Forelimb muscle (tissue), 1 donor: ENCODE measurements at places on chromosomes 2 and 18.
A peak's percentile ranks its signal among the peaks of the same experiment; 100 is the strongest.

DNA sequence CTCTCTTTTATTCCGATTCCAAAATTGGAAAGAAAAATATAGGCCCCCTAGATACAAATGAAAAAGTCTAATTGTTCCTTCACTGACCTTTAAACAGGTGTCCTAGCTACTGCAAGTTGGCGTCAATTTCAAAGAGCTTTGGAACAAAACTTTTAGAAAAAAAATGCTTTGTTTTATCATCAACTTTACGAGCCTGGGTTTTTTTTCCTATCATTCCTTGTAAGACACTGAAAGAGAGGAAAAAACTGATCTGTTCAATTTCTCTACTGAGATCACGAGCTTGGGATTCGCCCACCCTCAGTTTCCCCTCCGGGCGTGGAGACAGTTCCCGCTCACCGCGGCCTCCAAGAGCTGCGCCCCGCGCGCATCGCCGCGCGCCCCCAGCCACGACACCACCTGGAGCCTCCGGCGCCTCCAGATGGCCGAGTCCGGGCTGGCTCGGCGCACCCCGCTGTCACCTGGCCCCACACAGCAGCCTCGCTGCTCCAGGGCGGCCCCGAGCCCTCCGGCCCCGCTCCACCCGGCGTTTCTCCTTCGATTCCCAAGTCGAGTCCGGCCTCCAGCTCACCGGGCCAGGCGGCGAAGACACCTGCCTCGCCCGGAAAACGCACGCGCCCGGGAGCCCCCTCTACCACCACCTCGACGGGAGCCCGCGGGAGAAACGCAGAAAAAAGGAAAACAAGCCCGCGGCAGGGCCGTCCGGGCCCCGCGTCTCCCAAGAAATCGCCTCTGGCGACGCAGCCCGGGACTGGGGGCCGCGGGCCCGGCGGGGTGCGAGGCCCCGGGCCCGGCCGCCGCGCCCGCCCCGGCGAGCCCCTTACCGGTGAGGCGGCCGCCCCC, 656 bp downstream of the TBC1D8 start:
- DNase-seq, result no peak

- no peak for DNase-seq
Observed at GRCh38 chr2:105611811-105612424, 132.8 kb upstream of the NCK2 start.

DNA sequence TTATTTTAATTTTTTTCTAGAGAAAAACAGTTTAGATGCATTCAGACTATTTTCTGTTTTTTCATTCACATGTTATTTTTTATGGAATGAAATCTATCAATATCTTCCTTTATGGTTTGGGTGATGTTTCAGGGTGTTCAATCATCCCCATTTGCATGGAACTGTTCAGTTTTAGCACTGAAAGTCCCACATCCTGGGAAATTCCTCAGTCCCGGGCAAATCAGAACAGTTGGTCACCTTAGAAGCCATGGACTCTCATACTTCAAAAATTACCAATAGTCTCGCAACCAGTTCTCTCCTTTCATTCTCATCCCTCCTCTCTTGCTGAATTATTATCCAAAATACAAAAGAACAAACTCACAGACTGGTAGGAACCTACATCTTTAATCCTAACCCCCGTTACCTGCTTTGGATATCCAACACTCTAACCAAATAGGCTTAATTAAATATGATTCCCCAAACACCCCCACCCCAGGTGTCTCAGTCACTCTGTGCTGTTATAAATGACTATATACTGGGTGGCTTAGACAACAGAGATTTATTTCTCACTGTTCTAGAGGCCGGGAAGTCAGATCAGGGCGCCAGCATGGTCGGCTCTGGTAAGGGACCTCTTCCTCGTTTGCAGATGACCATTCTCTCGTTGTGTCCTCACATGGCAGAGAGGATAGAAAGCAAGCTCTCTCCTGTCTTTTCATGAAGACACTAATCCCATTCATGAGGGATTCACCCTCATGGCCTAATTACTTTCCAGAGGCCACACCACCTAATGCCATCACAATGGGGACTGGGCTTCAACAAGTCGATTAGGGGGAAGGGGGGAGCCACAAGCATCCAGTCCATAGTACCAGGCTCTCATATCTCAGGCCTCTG, 57.7 kb upstream of the SLC1A4 start:
- DNase-seq, result no peak

DNA sequence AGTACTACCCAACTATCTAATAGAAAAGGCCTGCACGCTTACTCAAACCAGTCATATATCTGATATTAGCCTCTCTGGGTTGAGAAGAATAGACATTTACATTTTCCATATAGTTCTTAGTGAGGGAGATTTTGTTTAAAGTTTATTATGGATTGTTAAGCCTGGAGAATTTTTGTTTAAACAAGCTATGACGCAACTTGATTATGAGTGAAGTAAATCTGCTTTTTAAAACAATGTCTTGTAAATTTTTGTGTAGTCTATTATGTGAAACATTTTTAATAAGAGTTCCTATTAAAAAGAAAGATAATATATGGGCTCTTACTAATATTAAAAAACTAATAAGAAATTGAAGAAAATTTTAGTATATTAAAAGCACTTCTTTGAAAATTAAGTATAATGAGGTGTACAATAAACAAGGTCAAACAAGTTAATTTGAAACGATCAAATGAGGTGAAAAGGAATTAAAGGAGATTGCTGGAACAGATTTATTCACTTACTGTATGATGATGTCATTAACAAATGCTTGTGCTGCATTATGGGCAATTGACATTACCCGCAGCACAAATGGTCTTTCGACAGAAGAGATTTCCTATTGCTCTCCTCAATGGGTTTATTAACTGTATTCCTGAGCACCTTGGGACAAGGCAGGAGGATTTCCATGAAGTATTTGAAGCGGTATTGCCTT, 229.2 kb upstream of the SMIM21 start:
- no peak for DNase-seq

GRCh38 chr2:100291152-100291970, 30.9 kb downstream of the LONRF2 start:
- no peak for DNase-seq

GRCh38 chr2:111702119-111702803, 181.7 kb downstream of the ANAPC1 start:
- no peak for DNase-seq

GRCh38 chr2:67216881-67217280, 180.3 kb upstream of the ETAA1 start:
- DNase-seq, result no peak

- DNase-seq, result no peak
Observed at GRCh38 chr2:14297340-14297739, 335.2 kb upstream of the LRATD1 start.

GRCh38 chr2:35463805-35464596, 891.6 kb upstream of the CRIM1 start:
- DNase-seq, result no peak

DNA sequence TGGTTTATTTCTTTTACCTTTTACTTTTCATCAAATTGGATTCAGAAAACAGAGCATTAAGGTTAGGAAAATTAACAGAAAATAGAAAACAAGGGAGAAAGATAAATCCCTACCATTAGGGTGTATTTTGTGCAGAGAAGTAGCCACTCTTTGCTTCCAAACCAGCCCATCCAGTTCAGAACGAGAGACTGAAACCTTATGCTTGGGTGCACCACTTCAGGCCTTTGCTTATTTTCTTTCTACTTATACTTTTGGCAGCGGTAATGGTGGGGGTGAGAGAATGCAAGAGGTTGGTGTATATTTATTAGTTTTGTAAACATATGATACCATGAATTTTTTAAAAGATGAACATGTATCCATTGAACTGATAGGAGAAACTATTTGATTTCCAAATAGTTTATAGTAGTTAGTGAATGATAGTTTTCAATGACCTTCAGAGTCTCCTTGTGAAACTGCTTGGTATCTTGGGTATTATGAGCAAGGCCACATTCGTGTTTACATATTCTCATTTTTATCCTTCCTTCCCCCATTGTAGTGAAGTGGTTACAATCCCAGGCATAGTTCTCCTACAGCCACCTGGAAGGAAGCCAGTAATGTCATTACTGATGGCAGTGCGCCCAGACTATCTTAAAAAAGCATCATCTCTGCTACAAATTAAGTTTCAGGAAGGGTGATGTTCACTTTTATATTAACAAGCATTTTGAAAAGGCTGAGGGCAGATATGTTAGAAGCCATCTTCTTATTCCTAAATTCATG, 60.8 kb downstream of the MFSD6 start:
- peak; percentile 91 for DNase-seq

DNA sequence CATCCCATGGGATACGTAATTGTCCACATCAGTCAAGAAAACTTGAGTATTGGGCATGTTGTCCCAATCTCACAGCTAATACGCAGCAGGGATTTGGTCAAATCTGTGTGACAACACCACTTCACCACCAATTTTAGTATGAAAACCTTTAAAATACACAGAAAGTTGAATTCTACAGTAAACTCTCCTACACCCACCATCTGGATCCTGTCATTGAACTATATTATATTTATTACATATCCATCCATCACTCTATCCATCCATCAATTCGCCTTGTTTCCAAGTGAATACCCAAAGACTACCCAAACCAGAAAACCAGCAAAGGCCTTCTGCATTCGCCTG, 846 bp upstream of the FKBP7 start:
- no peak for DNase-seq

- no peak for DNase-seq
Observed at GRCh38 chr2:169598982-169599381, 14.8 kb downstream of the PPIG start.

GRCh38 chr2:171629113-171629512, 58.2 kb upstream of the DYNC1I2 start:
- DNase-seq, result no peak
